HS-27A (cell line): ENCODE measurements at places on chromosomes 6 and 20.

GRCh38 chr6:81790034-81790433 lies 37.6 kb upstream of the TENT5A start:
- DNase-seq = no peak

DNA sequence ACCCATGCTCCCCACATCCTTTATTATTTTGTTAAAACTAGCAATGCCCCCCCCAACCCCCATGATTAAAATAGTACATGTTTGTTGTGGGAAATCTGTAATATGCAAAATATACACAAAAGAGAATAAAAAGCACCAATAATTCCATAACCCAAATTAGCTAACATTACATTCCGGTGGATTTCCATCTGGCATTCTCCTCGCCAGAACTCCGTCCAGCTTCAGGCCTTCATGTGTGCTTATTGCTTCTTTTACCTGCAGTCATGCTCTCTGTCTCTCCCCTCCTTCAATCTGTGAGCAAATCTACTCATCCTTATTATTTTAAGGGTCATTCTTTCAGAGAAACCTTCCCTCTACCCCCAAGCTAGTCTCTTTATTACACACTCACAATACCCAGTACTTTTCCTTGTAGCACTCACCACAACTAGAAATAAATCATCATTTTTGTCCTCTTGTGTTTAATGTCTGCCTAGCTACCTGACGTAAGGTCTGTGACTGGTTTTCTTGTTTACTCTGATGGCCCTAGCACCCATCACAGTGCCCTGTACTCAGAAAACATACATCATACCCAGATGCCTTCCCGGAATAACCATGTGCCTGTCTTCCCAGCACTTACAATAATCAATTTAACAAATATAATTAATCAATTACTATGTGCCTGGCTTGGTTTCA lies 25.6 kb upstream of the IER3 start:
- no peak for DNase-seq

GRCh38 chr6:10416863-10417641 lies 2.2 kb upstream of the TFAP2A start:
- no peak for DNase-seq

- no peak for DNase-seq
Observed at GRCh38 chr6:148524976-148525375, 182.3 kb downstream of the SASH1 start.

- peak; percentile 36 for DNase-seq
Observed at GRCh38 chr6:113936093-113936934, 34.6 kb downstream of the HDAC2 start.

DNA sequence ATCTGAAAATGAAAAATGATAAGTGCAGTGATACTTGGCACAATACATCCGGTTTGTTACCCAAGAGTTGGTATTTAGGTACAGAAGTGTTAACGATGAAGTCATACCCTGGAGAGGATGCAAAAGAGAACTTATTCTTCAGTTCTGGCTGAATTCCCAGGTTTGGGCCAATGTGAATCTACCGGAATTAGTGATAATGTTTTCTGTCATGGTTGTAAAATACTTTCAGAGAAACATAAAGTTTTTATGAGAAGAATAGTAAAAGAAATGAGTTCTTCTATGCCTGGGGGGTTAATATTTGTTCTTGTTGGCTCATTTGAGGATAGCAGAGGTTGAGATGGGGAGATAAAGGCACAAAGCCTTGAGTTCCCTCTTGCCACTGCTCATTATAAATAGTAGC lies 509.9 kb upstream of the POU3F2 start:
- no peak for DNase-seq

DNA sequence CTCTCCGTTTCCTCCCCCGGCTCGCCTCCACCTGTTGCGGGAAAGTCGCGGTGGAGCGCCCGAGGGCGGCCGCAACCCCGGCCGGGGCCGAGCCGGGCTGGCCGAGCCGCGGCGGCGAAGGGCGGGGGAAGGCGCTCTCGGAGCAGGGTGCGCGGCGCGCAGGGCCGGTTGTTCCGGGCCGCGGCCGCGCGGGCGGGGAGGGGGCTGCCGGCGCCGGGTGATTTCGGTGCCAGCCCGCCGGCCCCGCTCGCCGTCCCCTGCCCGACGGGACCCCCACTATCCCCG lies 235 bp downstream of the MAP7 start:
- DNase-seq = no peak

DNA sequence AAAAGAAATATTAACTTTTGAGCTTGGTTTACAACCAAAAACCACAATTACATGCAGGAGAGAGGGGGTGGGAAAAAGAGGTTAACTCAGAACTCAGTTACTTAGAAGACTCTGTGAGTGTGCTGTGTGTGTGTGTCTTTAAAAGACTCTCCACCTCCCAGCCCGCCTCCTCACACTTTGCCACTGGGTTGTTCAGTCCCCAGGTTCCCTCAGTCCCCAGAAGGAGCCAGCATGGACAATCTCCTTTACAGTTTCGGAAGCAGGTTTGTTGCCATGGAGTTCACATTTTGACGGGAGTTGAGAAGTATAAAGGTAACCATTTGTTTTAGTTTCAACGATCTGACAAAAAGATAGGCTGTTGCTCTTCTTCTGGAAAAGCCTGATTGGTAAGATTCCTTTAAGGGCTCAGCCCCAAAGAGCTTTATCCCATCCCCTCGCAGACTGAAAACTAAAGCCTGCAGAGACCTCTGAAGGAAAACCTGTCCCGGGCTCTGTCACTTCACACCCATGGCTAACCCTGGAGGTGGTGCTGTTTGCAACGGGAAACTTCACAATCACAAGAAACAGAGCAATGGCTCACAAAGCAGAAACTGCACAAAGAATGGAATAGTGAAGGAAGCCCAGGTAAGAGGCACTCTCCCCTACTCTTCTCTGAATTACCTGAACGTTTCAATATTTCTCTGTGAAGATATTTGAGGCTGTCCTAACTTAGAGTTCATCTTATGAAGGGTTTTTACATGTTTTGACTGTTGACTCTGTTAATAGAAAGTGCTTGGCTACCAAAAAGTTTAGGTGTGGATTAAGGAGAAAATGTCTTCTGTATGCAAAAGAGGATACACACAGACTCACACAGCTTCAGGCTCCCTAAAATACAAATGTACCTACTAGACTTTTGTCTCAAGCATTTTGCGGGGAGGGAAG lies at the start of gene SPTLC3:
Gene SPTLC3 (plus strand): TSS at position 212 of the 921 bp plus-strand sequence. CDS start 296 bp downstream, at position 508.
- DNase-seq = no peak

GRCh38 chr6:91751526-91751925 lies 1164.7 kb upstream of the MAP3K7 start:
- no peak for DNase-seq

- peak; percentile 61 for DNase-seq
Observed at GRCh38 chr6:73565767-73566485, 45.1 kb upstream of the EEF1A1 start.

- no peak for DNase-seq
Observed at GRCh38 chr6:155599561-155599960, 143.9 kb upstream of the NOX3 start.

- DNase-seq = no peak
Observed at GRCh38 chr6:21331235-21331634, 262.3 kb upstream of the SOX4 start.

DNA sequence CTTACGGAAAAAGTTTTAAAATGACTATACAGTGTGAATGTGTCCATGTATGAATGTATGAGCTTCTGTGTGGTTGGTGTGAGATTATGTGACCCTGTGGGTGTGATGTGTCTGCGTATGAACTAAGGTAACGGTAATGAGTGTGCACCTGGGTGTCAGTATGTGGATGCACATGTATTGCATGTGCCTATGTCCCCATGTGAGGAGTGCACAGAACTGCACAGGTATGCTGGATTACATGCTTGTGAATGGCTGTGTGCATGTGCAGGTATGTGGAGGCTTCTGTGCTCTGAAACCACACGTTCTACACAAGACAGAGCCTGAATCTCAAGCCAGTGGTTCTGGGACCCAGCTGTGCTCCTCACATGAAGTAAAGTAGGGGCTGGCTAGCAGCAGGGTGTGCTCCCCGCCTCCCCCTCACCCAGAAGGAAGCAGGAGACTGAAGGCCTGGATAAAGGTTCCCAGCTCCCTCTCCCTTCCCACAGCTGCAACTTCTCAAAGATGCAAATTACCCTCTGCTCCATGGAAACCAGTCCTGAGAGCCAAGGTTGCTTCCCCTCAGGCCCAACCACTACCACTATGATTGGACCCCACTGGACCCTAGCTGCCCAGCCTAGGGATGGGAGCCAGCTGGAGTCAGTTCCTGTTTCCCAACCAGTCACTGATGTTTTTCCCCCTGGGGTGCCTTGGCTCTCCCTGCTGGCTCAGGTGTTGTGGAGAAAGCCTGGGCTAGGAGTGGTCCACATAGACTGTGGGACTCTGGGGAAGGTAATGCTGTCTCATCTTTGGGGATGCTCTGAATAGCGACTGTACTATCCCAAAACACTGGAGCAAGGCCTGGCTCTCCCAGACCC lies 24.8 kb upstream of the SPDEF start:
- DNase-seq = no peak

GRCh38 chr6:89602166-89602565 lies 36.4 kb downstream of the LYRM2 start:
- DNase-seq = no peak

DNA sequence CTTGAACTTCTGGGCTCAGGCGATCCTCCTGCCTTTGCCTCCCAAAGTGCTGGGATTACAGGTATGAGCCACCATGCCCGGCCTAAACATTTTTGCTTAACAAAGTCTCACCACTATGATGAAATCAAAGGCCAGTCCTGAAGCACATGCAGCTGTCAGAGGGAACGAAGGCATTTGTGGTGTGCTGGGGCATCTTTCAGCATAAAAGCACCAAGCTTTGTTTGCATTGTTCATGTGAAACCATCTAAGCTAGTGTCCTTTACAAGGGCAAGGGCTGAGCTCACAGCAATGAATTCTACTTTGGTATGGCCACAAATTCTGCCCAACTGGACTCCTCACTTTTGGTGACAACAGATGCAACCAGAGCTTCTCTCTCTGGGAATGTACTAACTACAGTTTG lies 66.8 kb downstream of the ZFP64 start:
- no peak for DNase-seq

DNA sequence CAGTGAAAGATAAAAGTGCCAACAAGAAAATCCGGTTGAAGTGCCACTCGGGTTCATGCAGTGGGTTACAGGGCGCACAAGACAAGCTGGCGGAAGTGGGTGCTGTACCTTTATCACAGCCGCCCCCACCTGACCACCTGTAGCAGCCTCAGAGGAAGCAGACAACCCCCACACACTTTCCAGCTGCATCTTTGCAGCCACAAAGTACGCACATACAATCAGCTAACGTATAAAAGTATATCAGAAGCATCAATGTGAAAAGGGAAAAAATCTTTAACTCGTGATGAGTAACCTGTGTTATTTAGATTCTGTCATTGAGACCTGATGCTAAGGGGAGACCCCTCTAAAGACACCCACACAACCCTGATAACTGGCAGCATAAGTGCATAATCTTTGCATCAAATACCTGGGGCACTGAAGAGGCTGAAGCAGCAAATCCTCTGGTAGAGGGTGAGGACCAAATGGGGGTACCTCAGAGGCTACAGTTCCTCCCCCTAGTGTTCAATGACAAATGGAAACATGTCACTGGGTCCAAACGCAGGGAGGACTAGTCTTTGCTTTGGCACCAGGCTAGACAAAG lies 22.1 kb downstream of the BACH2 start:
- DNase-seq = no peak

- no peak for DNase-seq
Observed at GRCh38 chr20:64276817-64277216, 21.3 kb downstream of the PCMTD2 start.

DNA sequence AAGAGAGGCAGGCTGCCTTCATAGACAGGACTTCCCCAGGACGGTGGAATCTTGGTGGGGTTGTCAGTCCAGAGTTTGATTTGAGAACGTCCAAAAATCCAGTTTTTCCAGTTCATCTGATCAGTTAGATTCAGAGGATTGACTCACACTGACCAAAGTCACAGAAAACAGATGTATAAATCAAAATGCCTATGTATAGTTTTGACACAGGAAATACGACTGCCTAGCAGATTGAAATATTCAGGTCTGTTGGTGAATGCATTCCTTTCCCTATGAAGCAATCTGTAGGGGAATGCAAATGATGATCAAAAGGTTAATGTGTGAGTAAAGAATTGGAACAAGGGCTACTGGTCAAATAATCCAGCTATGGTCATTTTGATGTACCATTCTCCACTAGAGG lies 29.7 kb upstream of the GFOD1 start:
- peak; percentile 33 for DNase-seq

- no peak for DNase-seq
Observed at GRCh38 chr20:22465622-22466446, 118.5 kb downstream of the FOXA2 start.

GRCh38 chr6:10310826-10311225 lies 104.0 kb downstream of the TFAP2A start:
- no peak for DNase-seq
